ENCODE measurements at places on chromosomes 3 and 15.

DNA sequence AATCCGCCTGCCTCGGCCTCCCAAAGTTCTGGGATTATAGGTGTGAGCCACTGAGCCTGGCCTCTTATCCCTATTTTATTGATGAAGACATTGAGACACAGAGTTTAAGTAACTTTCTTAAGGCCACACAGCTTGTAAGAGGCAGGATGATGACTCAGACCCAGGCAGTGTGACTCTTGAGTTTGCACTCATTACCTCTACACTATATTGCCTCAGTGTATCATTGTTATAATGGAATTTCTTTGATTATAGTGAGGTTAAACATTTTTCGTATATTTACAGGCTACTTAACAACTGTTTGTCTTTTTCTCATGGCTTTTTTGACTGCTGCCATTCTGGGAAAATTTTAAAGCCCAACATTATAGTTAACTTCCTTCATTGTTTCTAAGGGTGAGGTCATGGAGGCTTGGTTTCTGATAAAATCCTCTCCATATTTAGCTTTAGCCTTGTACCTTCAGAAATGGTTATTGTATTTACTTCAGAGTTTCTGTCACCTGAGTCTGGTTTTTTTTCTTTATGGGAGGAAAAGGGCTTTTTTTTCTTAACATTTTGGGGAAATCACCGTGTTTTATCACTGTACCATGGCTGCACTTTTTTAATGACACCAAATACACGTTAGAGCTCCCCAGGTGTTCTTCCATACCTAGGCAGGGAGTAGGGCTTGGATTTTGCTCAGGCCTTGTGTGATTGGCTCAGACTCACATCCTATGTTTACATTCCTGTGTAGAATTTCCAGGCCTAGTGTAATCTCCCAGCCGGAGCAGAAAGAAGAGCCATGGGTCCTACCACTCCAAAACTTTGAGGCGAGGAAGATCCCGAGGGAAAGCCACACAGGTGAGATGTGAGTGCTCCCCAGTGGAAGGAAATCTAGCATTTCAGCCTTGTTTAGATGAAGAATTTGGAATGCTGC is 6.3 kb downstream of the ZNF774 start:
- DNase-seq = no peak

- DNase-seq = no peak
Measured at GRCh38 chr3:24958271-24958670, 463.6 kb upstream of the THRB start.

- no peak for DNase-seq
Measured at GRCh38 chr15:58597943-58598828, 151.3 kb downstream of the ADAM10 start.

DNA sequence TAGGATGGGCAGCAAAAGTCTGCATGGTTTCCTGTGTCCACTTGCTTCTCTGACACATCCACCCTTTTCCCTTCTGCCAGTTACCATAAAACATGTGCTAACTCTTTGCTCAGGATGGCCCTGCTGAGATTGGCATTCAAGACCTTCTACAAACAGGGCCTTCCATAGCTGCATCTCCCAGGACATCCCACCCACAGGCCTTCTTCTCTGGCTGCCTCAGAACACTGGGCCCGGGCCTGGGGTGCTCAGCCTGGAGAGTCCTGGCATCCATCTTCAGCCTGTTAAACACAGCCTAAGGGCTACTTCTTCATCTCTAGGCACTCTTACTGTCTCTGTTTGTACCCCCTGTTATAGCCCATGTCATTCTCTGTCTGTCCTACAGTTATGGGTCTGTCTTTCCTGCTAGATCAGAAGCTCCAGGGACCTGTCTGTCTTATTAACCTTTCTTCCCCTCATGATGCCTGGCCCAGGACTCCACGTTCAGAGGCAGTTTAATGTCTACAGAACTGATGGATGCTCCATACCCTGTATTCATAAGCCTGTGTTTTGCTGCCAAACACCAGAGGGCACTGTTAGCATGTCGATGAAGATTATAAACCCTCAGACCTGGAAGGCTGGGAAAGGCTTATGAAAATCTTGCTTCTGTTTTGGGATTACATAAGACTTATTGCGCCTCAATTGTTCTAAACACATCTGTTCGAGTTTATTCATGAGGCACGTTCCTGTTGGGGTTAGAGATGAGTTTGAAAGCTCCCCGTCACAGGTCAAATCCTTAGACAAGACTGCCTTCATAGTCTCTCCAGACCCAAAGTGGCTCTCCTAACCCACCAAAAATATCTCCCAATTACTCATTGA is 16.5 kb downstream of the SEMA3G start:
- peak; percentile 60 for DNase-seq

DNA sequence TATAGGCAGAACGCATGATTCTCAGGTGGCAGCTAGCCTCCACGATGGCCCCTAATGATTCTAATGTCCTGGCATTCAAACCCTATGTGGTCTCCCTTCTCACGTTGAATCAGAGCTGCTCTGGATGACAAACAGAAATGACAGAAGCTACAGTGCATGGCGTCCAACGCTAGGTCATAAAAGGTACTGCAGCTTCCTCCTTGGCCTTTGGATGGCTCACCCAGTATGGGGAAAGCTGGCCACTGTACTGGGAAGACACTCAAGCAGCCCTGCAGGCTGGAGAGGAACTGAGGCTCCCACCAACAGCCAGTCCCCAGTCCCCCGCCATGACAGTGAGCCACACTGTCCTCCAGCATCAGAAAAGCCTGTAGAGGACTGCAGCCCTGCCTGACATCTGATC is 286.3 kb downstream of the FAM43A start:
- no peak for DNase-seq

DNA sequence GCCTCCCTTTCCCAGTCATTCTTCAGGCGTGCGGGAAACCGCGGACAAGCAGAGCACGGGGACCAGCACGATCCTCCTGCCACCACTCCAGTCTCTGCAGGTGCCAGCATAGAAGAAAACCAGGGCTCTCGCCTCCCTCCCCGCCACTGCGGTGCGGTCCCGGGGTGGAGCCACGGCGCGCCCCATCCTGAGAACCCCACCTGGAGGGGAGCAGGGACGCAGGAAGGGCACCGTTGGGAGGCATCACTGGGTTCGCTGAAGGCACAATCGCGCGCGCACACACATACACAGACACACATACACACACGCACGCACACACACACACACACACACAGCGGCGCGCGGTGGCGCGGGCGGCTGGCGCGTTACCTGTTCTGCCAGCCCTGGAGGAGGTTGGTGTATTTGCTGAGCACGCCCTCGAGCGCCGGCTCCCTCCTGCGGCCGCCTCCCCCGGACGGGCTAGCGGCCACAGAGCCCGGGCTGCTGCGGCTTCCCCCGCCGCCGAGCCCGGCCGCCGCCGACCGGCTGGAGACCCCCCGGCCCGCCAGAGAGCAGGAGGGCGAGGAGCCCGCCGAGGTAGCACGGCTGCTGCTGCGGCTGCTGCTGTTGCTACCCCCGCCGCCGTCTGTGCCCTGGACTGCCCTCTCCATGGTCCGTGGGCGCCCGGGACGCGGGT is 394 bp downstream of the OSBPL10 start:
- DNase-seq = no peak

- DNase-seq = no peak
Measured at GRCh38 chr3:71101014-71101413, 482.5 kb downstream of the FOXP1 start.

DNA sequence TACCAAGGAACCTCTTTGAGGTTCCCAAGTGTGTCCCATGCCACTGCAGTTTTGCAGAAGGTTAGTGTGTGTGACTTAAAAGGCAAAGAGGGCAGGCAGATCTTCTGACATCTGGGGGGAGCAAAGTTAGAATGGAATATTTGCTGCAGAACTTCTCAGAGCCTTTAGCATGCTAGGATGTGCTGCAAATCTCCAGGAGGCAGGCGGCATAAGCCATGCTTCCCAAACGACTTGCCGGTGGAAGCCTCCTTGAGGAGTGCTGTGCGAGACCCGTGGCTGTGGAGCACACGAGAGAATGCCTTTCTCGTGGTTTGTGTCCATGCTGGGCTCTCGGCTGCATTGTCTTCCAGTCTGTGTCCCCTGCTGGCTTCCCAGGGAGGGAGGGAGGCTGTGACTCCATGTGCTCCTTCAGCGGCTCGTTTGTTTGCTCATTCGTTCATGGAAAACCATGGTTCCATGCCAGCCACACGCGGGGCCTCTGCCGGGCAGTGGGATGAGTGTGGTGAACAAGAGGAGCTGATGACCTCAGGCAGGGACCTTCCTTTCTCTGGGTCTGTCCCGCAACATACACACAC is 13.8 kb downstream of the HDAC11 start:
- DNase-seq = no peak

DNA sequence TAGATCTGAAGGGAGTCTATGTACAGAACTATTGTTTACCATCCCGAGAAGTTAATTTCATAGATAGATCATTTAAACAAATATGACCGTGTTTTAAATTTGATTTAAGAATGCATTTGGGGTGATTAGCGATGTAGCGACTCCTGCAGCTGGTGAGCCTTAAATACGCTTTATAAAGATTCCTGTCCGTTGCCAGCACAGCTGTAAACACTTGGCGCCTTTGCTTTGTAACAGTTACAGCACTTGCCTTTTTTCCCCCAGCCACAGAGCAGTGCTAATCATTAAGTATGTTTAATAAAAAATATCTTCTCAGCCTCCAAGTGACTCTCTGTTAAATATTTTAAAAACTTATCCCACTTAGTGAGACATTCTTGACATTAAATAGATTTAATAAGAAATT is 333.8 kb downstream of the FEZF2 start:
- no peak for DNase-seq

DNA sequence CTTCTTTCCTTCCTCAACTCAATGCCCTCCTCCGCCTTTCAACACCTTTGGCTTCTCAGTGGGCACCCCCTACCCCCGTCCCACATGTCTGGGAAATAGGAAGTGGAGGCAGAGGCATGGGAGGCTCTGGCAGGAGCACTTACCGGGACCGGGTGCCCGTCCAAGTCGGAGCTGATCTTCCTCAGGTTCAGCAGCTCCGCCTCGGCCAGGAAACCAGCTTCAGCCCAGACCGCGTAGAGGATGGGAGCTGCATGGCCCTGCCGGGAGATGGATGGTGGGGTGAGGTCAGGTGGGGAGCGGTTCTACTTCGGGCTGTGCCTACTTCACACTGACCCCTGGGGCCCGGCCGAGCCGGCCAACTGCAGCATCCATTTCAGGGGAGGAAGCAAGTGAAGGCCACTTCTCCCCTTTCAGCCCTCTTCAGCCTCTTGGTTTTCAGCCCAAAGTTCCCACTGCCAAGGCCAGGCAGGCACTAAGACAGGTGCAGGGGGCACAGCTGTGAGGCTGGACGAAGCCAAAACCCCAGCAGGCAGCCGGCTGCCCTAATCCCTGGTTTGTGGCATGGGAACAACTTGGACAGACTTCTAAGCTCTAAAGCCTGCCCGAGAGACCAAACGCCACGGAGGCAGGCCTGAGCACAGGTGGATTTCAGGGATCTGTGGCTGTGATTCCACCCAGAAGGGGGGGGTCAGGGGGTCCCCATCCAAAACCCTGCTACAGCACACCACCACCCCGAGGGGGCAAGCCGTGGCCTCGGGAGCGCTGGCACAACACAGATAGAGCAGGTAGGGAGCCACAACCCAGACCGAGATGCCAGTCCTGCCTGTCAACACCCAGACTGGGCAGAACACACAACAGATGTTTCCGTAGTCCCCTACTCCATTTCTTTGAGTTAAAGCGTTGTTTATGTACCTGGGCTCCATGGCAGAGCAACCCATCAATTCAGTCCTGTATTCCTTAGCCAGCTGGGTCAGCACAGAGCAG is 14.5 kb downstream of the TKT start:
- no peak for DNase-seq

DNA sequence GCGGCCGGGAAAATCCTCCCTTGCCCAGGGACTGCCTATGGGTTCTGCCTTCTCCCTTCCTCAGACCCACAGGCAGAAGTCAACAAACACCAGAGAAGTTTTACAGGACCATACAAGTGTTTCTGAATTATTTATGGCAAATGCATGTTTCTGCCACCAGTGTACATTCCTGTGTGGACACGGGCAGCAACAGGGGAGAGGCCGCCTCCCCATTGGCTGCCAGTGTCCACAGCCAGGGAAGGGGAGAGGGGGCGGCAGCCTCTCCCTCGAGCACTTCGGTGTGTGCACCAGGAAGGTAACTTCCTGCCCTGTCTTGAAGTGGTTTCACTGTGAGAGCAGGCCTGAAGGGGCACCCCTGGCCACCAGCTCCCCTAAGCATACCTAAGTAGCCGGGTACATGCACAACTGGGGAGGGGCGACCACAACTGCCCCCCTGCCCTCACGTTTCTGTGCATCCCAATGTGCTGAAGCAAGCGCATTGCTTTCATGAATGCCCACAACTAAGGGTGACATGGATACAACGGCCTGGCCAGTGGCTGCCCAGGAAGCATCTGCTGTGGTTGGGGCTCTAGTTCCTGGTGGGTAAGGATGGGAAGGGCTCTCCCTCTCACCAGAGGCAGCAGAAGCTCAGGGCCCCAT is 14.8 kb upstream of the SHISA5 start:
- no peak for DNase-seq

DNA sequence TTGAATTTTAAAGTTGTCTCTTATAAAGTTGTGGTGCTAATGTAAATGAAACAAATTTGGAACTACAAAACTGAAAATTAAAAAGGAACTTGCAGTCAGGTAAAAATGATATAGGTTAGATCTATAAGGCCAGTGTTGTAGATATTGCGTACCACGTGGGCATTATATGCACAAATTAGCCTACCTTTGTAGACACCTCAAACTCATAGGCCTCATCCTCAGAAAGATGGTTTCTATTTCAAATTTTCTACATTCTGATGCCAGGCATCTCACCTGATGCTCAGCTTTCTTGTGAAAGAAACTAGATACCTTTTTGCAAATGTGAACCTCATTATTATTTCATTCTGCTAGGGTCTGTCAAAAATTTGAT is 25.6 kb downstream of the TMEM207 start:
- no peak for DNase-seq

DNA sequence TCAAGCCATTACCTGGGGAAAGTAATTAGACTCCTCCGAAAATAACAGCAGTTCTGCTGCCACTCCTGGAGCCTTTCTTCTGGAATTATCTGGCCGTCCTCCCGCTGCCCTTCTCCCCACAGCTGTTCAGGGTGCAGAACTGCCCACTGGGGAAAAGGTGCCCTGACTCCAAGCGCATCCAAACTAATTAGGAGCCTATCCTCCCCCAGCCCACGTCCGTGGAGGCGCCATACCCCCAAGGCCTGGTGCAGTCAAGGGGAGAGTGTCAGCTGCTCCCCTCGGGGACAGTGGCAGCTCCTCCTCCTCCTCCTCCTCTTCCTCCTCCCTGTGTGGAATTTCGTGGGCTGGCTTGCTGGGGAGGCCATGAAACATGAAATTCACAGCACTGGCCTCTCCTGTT is 177.2 kb downstream of the XXYLT1 start:
- DNase-seq = no peak

DNA sequence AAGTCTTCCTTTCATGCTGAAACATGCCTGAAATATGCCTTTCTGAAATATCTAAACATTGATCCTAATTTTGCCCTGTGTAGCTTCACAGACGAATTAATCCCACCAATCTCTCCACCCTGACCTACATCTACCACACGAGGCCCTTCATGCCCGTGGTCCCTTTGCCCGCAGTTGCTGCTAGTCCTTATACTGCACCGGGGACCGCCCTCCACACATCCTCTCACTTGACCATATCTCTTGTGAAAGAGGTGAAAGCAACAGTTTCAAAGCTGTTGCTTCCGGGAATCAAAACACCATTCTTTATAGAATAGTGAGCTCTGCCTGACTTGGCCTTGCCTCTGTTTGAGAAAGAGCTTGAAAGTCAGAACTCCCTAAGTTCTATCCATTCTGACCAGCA is 499.5 kb downstream of the NTRK3 start:
- DNase-seq = no peak
